Suppressor macrophage treated with lipopolysaccharide for 4 hours (primary cell): ENCODE measurements at places on chromosomes 6 and 20.

GRCh38 chr20:61186771-61187472 lies 65.1 kb upstream of the CDH4 start:
- DNase-seq = no peak

GRCh38 chr6:90219209-90219985 lies 77.2 kb downstream of the BACH2 start:
- DNase-seq = no peak

- no peak for DNase-seq
Observed at GRCh38 chr6:157989541-157990289, 8.1 kb downstream of the SYNJ2 start.

DNA sequence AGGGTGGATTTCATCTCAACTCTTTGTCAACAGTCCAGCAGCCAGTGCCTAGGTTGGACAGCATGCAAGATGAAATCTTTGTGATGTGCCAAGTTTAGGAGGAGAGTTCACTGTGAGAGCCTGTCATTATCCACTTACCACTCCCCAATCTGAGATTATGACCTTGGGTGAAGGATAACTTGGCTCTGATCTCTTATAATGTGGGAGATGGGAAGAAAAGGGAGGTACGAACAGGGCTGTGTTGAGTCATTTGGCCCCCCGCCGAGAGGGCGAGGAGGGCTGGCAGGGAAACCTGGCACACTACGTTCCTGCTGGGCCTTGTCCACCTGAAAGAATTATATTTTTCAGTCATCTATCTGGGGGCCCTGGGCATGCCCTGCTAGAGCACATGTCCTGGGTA lies 35.8 kb downstream of the LAMA4 start:
- no peak for DNase-seq

DNA sequence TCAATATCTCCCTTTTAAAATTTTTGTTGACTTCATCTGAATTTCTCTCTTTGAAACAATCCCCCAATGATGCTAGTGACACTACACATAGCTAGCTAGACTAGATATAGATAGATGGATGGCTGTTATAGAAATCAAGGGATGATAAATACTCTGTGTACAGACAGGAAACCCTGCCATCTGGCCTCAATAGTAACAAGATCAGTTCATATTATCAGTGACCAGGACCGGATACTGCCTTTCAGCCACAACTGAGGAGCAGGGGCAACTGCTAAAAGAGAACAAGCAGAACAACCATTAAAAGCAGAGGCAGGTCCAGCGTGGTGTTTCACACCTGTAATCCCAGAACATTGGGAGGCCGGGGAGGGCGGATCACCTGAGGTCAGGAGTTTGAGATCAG lies 118.3 kb upstream of the FAM184A start:
- no peak for DNase-seq

DNA sequence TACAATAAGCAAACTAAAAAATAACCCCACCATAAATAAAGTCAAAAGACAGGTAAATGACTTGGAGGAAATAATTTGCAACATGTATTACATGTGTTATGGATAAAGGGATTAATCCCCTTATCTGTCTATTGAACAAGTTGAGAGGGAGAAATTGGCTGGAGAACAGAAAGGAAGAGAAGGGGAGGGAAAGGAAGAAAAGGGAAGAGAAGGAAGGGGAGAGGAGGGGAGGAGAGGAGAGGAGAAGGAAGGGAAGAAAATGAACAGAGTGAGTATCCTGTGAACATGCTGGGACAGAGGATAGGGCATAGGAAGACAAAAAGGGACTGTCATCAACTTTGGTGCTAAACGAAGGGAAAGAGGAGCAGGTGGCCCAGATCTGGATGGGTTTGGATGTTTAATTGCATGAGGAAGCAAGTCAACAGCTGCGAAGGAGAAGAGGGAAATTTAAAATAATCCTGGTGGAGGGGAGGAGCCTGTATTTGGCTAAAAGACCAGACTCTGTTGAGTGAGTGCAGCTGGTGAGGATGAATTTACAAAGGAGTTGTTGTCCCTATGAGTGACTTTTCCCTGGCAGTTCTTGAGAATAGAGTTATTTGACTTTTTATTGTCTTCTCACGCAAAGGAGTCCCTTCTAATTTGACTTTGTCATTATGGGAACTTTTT lies 14.2 kb upstream of the SHLD1 start:
- DNase-seq = no peak

- no peak for DNase-seq
Observed at GRCh38 chr6:141548966-141549365, 583.8 kb upstream of the GJE1 start.
